ENCODE measurements at places on chromosomes 4 and X.

DNA sequence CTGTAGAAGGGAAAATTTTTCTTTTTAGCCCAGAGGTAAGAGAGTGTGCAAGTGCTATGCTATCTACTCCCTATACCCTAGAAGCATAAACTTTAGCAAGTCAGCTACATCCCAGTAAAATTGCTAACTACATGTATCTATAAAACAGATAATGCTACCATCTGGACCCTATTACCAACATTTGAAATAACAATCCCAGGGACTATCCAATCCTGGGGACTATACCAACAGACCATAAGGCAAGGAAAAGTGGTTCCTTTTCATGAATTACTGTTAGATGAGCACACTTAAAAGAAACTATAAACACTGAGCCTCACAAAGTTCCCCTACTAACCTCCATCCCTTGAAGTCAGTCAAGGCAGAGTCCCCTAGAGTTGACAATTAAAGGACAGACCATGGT is 213.6 kb upstream of the VEGFC start:
- DNase-seq = no peak

- DNase-seq = no peak
These were observed 188.5 kb upstream of the TEX13C start for GRCh38 chrX:125131164-125131563.

GRCh38 chrX:82528525-82528924 is 979.6 kb upstream of the POU3F4 start:
- no peak for DNase-seq

GRCh38 chr4:25351777-25352416 is 25.2 kb upstream of the ANAPC4 start:
- DNase-seq = no peak

DNA sequence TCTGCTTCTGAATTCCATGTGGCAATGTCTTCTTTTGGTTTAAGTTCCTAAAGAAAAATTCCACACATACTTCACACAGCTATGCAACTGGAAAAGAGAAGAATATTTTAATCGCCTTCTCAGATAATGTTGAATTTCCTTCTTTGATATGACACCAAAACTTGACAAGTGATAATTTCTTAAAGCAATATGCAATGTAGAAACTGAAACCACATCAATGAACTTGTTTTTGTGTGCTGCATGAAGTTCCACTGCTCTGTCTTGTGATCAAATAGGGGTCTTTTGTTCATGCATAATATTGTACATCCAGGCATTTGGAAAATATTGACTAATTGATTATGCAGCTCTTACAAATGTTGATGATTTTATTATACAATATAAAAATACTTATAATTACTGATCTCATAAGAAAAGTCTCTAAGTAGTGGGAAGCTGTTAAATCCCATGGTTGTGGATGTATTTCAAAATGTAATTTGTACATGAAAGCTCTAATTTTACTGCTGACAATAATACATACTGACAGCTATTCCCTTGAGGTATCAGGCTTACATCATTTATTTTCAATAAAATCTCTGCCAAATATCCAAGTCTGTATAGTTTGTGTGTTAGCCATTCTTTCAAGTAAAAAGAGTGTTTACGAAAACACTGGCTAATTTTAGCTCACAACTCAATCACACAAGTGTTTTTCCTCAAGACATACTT is 56.5 kb downstream of the AGA start:
- no peak for DNase-seq

DNA sequence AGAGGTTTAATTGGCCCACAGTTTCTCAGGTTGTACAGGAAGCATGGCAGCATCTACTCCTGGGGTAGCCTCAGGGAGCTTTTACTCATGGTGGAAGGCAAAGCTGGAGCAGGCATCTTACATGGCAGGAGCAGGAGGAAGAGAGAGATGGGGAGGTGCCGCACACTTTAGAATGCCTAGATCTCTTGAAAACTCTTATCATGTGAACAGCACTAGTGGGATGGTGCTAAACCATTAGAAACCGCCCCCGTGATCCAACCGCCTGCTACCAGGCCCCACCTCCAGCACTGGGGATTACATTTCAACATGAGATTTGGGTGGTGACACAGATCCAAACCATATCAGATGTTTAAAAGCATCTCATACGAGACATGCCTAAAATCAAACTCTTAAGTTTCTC is 41.6 kb upstream of the SCOC start:
- no peak for DNase-seq

GRCh38 chrX:38717871-38718270 is 83.4 kb upstream of the MID1IP1 start:
- no peak for DNase-seq

GRCh38 chr4:93710101-93710846 is 118.3 kb upstream of the ATOH1 start:
- DNase-seq = peak; percentile 14

- DNase-seq = peak; percentile 96
These were observed 168.4 kb downstream of the KCNIP4 start for GRCh38 chr4:21780148-21780547.

DNA sequence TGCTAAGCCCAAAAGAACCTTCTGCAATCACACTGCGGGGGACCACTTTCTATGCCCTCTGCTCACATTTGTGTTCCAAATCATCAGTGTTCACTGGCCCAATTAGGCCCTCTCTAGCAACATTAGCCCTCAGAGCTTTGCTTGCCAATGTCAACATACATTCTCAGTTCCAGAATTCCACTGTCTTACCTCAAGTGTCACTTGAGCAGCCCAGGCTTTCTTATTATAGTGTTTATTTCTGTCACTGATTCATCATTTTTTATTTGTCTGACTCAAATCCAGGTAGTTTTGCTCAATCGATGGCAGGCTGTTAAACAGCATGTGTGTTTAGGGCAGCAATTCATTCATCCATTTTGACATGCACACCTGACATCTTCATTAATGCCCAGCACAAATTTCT is 291.2 kb downstream of the TEX13A start:
- no peak for DNase-seq

GRCh38 chr4:48403779-48404178 is 62.5 kb downstream of the SLAIN2 start:
- DNase-seq = no peak

- peak; percentile 58 for DNase-seq
These were observed 1.6 kb downstream of the CASK start for GRCh38 chrX:41921492-41922430.

DNA sequence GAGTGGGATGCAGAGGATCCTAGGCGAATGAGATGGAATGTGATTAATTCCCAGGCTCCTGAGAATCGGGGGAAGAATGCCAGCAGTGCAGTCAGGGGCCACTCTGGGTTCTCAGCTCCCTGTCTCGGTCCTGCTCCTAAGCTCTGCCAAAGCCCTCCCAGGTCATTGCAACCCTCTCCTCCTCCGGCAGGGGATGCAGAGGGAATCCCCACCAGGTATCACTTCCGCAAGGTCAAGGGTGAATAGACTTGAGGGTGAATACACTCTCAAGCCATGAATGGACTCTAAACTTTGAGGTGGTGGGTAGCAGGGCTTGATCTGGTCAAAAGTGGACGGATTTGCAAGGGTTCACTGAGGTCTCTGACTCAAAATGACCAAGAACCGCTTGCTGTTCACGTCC is 139.3 kb upstream of the MXRA5 start:
- no peak for DNase-seq

DNA sequence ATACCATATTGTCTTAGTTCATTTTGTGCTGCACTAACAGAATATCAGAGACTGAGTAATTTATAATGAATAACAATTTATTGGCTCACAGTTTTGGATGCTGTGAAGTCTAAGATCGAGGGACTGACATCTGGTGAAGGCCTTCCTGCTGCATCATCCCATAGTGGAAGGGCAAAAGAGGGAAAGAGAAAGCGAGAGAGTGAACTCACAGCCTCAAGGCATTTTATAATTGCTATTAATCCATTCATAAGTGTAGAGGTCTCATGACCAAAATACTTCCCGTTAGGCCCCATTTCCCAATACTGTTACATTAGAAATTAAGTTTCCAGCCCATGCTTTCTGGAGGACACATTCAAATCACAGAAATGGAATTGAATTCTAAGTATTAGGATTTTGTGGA is 554.4 kb downstream of the TRAM1L1 start:
- no peak for DNase-seq

GRCh38 chr4:166519774-166520173 is 646.7 kb downstream of the TLL1 start:
- DNase-seq = no peak

DNA sequence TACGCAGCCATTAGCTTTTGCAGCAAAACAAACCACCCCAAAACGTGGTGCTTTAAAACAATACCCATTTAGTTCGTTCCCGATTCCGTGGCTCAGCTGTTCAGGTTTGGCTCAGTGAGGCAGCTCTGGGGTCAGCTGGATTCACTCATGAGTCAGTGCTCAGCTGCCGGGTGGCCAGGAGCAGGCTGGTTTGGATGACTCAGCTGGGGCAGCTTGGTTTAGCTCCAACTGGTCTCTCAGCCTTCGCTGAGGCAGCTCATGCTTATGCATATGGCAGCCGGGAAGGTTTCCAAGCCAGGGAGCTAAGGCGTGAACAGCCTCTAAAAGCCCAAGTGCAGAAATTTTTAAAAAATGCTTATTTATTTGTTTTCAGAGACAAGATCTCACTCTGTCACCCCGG is 13.3 kb upstream of the CD99 start:
- no peak for DNase-seq

DNA sequence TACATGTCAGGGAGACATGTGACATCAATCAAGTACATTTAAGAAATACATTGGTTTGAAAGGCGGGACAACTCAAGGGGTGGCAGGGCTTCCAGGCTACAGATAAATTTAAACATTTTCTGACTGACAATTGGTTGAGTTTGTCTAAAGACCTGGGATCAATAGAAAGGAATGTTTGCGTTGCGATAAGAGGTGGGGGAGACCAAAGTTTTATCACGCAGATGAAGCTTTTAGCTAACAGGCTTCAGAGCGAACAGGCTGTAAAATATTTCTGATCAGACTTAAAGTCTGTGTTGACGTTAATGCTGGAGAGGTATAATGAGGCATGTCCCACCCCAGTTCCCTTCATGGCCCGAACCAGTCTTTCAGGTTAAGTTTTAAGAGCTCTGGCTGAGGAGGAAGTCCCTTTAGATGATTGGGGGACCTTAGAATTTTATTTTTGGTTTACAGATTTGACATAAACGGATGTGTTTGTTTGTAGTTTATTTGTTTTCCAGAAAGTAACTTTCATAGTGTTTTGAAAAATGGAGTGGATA is 346.7 kb upstream of the RASGEF1B start:
- no peak for DNase-seq

GRCh38 chr4:41024556-41025491 is 189.5 kb downstream of the APBB2 start:
- DNase-seq = peak; percentile 40

DNA sequence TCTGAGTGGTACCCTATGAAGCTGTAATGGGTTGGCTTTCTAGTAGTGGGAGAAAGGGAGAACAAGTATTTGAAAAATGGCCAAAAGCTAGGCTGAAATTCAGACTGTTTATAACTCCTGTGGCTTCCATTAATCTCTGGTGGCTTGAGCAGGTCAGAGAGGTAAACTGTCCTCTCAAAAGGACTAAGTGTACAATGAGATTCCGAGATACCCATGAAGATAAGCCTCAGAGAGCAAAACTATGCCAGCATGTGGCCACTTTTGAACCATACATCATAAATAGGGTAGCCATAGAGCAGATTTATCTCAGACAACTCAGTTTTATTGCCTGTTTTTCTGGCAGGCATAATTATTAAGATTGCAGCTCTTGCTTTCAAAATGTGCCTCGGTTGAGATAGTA is 89.2 kb downstream of the CHRDL1 start:
- no peak for DNase-seq

DNA sequence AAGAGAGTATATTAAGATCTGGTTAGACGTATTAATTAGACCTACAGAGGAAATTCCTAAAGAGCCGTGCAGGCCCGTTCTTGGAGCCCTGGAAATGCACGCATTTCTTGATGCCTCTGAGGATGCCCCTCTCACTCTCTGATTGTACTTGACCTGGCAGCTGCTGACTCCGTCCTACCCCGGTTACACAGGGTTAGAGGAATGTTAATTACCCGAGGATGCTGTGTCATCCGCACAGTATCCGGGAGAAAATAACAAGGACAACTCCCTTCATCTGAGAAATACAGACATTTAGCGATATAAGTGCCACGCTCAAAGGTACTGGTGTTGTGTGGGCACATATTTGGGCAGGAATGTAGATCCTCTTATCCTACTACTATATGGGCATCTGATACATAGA is 404.6 kb upstream of the FAT1 start:
- DNase-seq = no peak

- no peak for DNase-seq
These were observed 19.4 kb upstream of the AGA start for GRCh38 chr4:177461606-177462005.

DNA sequence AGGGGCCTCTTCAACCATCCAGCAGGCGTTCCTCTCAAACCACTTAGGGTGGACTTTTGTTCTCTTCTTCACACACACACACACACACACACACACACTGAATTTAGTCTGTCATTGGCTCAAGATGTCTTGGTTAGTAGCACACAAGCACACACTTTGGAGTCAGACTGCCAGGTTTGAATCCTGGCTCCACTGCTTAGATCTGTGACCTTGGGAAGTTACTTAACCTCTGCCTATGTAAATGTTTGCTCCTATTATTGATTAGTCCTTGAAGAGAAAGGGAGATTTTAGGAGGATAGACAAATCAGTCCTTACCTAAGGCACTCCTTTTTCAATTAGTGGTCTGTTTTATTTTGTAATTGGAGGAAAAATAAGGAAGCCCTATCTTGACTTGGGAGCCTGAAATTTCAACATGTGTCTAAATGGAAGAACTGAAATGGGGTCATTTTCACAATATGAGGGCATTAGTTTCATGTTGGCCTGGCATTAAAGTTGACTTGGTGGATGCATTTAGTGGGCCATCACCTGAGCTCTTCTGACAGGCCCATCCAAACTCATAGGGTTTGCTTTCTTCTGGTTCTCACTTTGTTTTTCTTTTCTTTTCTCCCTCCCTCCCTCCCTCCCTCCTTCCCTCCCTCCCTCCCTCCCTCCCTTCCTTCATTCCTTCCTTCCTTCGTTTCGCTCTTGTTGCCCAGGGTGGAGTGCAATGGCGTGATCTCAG is 13.3 kb upstream of the TMEM131L start:
- no peak for DNase-seq

GRCh38 chr4:80010316-80010715 is 62.7 kb downstream of the ANTXR2 start:
- no peak for DNase-seq

DNA sequence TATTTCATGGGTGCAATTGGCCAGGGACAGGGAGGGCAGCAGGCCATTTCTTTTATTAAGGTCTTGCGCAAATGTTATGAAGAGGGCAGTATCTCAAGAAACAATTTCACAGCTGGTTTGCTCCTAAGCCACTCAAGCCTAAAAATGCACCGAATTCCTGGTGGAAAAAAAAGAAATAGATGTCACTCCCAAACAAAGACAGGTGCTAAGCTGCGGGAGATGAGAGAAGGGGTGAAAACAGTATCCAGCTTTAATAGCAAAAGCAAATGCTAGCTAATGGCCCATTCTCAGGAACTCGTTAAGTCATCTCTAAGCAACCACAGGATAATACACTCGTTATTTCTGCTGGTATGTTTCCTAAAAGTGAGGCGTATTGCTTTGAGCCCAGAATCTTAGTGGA is 116.4 kb downstream of the ARX start:
- no peak for DNase-seq

- peak; percentile 23 for DNase-seq
These were observed 31.0 kb downstream of the ALPK1 start for GRCh38 chr4:112327965-112328733.

Measured in NCI-H524 (cell line).